ENCODE measurements at places on chromosomes 7 and 10.
A peak's percentile ranks its signal among the peaks of the same experiment; 100 is the strongest.

DNA sequence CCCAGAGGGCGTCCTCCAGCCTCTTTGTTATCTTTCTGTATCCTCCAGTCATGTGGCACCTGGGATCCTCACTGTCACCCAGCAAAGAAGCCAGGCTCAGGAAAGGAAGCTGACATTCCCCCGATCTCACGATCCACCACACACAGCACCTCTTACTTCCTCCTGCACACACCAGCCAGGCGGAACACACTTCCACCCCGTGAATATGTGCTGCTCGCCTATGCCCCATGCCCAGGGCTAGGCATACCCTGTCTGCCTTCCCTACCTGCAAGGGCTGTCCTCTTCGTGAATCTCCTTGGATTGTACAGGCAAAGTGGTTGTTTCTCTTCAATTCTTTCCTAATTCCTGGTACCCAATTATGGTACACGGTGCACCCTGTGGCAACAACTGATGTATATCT is 191.0 kb downstream of the TNS3 start:
- DNase-seq: no peak

GRCh38 chr10:124196659-124197058 is 103.3 kb upstream of the CHST15 start:
- DNase-seq: no peak

GRCh38 chr7:7563813-7564212 is 2.9 kb upstream of the MIOS start:
- DNase-seq: no peak

- DNase-seq: no peak
Measured at GRCh38 chr7:25101817-25102216, 23.2 kb downstream of the CYCS start.

- DNase-seq: no peak
Measured at GRCh38 chr7:149770728-149771636, 2.4 kb downstream of the ZNF467 start.

- peak; percentile 69 for DNase-seq
Measured at GRCh38 chr7:101162551-101163278, 2.7 kb downstream of the VGF start.

GRCh38 chr10:132591166-132591971 is 53.8 kb downstream of the INPP5A start:
- DNase-seq: peak; percentile 51

GRCh38 chr10:132613566-132614348 is 76.2 kb downstream of the INPP5A start:
- no peak for DNase-seq

- DNase-seq: no peak
Measured at GRCh38 chr10:61931620-61932332, 30.3 kb downstream of the ARID5B start.

GRCh38 chr10:59877191-59877671 is 29.1 kb downstream of the CCDC6 start:
- DNase-seq: no peak

GRCh38 chr10:7007600-7008190 is 403.1 kb downstream of the SFMBT2 start:
- DNase-seq: no peak

DNA sequence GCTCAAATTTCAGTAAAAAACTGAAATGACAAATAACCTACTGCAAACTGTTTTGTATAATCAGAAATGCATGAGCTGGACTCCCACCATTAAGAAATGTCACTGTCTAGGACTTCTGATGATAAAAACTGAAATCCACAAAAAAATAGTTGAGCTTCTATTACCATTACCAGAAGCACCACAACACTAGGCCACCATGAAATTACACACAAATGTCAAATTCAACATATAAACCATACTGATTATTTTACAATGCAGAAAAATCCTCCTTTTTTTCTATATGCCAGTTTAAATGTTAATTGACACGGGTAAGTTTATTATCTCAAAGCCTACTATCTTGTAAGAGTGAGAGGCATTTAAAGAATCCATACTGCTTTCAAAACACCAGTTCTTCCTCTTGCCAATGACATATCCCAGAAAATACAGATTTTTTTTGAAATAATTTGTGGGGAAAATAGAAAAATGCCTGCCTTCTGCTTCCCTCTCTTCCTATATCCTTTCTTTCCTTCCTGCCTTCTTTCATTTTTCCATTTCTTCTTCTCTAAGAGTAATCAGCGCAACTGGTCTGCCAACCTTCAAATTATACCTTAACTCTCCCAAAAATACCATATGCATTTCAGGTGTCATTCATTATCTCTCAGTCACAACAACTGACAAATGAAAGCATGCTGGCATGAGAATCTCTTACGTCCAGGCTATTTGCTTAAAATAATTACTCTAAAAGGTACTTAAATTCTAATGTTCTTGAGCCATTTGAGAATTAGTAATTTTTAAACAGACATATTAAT is 12.3 kb downstream of the PDK4 start:
- DNase-seq: no peak

- peak; percentile 65 for DNase-seq
Measured at GRCh38 chr10:98267894-98268693, at the start of gene LOXL4. LOXL4 (minus strand) TSS chr10:98268194; CDS start chr10:98263019, 5,175 bp downstream.

DNA sequence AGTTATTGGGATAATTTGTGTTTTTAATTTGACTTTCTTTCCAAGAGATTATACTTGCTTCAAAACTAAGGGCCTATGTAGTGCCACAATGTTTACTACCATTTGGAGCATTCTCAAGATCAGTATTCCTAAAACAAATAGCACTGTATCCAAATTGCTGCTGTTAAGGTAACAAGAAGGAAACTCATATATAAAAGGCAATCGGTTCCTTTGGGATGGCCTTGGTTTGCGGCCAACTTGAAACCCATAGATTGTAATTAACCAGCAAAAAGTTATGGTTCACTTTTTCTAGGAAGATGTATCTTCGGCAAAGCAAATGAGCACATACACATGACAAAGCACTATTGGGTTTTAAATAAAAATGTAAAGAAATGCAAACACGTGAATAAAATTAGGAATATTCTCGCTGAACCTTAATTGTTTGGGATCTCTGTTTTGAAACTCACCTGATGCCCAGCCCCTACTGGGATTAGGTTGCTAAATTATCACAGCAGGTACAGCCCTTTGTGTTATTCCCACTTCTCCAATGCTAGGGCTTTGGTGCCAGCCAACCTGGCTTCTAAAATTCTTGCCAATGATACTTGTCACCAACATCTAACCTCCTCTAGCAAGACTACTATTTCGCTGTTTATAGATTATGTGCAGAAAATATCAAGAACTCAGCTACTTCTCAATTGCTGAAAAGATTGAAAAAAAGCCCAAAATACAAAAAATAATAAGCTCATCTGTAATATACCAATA is 16.0 kb downstream of the CDNF start:
- DNase-seq: no peak

DNA sequence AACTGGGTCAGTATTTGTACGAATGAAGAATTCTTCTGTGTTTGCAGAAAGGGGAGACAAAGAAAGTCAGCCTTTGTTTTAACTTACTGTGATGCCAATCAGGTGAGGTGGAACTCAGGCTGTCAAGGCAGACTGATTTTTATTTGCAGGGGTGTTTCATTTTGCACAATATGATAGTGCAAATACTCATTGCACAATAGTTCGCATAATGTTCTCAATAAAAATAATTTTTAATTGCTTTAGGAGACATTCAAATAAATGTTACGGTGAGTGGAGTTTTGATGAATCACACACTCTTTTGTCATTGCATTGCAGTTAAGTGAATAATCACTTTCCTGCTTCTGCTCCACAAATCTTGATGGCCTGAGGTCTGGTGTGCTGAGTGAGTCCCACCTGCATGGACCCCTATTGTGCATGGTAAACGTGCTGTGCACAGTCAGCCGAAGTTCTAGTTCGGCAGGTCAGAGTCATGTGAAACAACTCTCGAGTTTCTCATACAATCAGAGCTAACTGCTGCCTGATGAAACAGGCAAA is 141.3 kb upstream of the FZD8 start:
- no peak for DNase-seq

- no peak for DNase-seq
Measured at GRCh38 chr7:25669281-25669781, 441.0 kb upstream of the NPVF start.

DNA sequence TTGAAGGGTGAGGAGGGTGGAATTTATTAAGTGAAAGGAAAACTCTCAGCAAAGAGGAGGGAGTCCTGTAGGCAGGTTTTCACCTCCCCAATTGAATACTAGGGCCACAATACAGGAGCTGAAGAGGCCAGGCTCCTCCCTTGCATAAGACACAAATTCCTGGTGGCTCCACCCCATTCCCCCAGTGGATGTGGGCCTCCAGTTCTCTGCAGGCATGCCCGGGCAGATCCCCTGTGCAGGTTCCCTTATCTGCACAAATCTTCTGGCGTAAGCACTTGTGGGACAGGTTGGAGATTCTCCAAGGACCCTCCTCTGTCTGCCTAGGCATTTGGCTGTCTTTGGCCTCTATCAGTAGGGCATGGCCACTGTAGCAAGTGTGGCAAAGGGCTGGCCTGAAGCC is 847.1 kb upstream of the MBL2 start:
- DNase-seq: no peak

GRCh38 chr7:55498142-55498541 is 74.2 kb downstream of the VOPP1 start:
- no peak for DNase-seq

DNA sequence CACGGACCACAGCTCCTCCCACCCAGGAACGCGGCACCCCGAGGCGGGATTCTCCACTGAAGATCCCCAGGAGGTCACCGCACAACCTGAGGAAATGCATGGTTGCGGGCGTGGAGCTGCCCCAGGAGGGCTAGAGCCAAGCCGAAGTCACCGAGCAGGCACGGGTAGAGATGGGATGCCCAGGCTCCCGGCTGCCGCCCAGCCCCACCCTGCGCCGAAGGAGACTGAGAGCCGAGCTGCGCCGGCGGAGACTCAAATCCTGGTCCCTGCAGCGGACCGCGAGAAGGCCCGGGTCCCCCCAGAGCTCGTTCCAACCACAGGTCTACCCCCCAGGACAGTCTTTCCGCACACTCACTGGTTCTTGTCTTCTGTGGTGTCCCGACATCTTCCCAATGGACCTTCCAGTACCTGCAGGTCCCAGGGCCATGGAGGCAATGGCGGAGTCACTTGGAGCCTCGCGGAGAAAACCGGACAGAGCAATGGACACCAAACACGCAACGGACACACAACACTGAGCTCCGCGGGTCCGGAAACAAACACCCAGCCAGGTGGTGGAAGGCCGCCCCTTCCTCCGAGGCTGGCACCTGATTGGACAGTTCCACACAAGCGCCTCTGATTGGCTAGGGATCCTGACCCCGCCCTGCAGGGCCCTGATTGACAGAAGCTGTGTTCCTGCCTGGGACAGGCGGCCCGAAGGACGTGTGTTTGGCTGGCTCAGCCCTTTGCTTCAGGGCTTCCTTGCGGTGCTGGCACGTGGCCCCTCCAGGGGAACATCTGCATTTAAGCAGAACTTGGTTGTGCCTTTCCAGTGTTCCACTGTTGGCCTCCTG is 331.9 kb upstream of the NUPR2 start:
- no peak for DNase-seq

DNA sequence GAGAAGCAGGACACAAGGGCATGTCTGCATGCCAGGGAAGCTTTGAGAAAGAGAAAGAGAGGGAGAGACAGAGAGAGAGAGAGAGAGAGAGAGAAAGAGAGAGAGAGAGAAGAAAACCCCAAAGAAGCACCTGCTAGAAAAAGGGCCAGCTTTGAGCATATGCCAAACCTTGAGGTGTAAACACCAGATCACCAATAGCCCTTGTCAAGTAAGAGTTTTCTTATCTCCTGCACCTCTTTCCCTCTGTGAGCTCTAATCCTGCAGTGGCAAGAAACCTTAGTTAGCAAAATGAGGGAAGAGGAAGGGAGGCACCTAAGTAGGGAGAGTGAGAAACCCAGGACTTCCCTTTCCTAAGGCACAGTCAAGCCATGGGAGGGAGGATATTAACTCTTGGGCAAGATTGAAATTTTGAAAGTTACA is 11.3 kb upstream of the TRDMT1 start:
- DNase-seq: no peak

- DNase-seq: no peak
Measured at GRCh38 chr7:80659120-80660055, 20.9 kb downstream of the CD36 start.

- DNase-seq: peak; percentile 24
Measured at GRCh38 chr10:86775056-86775869, 18.8 kb downstream of the BMPR1A start.

GRCh38 chr7:128253701-128254100 is 12.6 kb downstream of the LEP start:
- no peak for DNase-seq

- DNase-seq: no peak
Measured at GRCh38 chr10:57817741-57818140, 450.0 kb downstream of the IPMK start.

- DNase-seq: no peak
Measured at GRCh38 chr7:131087756-131088658, 239.7 kb upstream of the MKLN1 start.

GRCh38 chr10:52443419-52444388 is 129.6 kb downstream of the DKK1 start:
- DNase-seq: no peak

DNA sequence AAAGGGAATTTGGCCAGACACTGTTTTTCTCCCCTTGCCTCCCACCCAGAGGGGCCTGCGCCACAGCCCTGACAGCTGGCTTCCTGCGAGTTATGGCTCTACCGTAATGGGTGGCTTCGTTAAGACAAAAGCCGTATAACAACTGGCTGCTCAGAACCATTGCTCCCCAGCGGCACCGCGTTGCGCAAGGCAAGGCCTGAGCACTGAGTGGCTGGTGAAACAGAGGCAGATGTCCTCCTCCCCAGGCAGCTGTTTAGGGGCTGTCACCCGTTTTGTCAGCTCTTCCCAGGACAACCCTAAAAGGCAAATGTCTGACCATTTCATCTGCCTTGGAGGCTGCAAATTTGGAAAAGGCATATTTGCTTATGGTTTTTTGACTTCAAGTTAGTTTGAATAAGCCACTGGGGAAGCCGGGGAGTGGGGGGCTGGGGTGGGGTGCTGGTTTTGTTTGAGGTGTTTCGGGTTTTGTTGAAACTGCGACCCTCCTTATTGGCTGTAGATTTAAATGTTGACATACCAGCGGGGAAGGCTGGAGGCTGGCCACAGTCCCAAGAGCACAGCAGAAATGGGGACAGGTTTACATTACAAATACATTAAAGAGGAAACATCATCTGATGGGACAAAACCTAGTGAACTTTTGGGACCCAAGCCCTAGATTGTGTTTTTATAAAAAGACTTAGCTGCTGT is 681 bp upstream of the SPOCK2 start:
- DNase-seq: peak; percentile 42

- DNase-seq: no peak
Measured at GRCh38 chr7:156466272-156466671, 174.3 kb upstream of the RNF32 start.

DNA sequence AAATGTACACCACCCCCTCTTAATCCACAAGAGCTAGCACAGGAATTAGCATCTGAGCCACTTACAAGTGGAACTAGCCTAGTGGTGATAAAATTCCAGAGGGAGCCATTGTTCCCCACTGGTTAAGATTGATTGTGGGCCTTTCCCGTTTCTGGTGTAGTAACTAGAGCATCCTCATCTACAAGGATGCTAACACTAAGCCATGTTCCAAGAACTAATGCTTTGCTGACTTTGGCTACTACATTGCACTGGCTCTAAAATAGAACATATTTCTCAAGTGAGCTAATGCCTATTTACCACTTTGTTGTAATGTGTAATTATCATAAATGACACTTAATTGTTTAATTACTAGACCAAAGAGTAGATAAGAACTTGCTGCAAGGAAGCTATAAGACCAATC is 143.7 kb downstream of the FZD1 start:
- DNase-seq: no peak

GRCh38 chr7:15929411-15929810 is 242.9 kb upstream of the MEOX2 start:
- no peak for DNase-seq

Data from HuH-7.5 (cell line).